ENCODE measurements at places on chromosomes 13 and 19.
A peak's percentile ranks its signal among the peaks of the same experiment; 100 is the strongest.

DNA sequence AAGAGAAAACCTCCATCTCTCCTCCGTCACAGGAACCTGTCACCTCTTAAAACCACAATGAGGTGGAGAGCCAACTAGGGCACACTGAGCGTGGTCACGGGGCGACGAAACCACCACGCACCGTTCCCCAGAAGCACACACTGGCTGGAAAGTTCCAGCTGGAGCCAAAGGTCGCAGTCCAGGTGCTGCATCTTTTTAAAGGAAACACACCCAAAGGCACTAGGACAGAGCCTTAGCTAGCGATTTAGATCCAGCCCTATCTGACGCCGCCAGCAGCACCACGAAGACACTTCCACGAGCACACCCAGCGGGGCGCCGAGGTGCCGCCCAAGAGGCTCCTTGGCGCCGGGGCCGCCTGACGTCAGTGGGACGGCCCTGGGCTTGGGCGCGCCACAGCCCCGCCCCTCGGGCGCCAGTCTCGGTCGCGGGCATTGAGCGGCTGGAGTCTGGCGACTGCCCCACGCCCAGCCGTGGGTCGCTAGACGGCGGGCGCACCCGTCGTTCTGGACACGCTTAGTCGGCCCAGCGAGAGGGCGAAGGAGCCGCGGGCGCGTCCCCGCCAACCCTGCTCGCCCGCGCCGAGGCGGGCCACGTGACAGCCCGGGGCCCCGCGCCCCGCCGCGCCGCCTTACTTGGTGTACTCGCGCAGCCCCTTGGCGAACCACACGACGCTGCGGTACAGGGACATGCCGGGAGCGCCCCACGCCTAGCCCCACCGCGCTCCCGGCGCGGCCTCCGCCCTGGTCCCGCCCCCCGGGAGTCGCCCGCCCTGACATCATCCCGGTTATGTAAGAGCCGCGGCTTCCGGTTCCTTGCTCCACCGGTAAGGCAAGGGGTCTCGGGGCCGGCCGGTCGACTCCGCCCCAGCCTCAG lies at the start of gene DHRS12:
Gene DHRS12 (minus strand): TSS at position 742 of the 873 bp plus-strand sequence. CDS start 4,504 bp downstream, outside the sequence.
- DNase-seq = peak; percentile 93

- DNase-seq = no peak
These were observed 34.4 kb downstream of the STARD13 start for GRCh38 chr13:33251131-33251661.

- no peak for DNase-seq
These were observed 49.6 kb upstream of the ARGLU1 start for GRCh38 chr13:106617561-106617960.

GRCh38 chr13:44249431-44249836 lies 124.2 kb upstream of the SERP2 start:
- no peak for DNase-seq

GRCh38 chr19:18093439-18094161 lies 4.0 kb upstream of the MAST3 start:
- DNase-seq = no peak

DNA sequence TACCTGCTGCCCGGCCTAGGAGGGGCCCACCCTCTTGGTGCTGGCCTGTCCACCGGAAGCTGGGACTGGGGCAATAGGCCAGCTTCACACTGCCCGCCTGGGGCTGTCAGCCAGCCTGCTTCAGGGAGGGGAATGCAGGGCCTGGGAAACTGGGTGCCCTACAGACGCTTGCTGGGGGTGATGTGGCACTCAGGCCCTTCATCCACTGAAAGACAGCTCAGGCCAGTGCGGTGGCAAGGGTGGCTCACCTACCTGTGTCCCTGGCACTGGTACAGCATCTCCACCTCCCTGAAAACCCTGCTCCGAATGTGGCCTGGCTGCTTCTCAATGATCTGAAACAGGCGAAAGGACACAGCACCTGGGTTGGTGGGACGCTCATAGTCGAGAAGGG lies 7.8 kb downstream of the MKNK2 start:
- no peak for DNase-seq

- DNase-seq = no peak
These were observed 76.1 kb downstream of the SIPA1L3 start for GRCh38 chr19:37983153-37983552.

DNA sequence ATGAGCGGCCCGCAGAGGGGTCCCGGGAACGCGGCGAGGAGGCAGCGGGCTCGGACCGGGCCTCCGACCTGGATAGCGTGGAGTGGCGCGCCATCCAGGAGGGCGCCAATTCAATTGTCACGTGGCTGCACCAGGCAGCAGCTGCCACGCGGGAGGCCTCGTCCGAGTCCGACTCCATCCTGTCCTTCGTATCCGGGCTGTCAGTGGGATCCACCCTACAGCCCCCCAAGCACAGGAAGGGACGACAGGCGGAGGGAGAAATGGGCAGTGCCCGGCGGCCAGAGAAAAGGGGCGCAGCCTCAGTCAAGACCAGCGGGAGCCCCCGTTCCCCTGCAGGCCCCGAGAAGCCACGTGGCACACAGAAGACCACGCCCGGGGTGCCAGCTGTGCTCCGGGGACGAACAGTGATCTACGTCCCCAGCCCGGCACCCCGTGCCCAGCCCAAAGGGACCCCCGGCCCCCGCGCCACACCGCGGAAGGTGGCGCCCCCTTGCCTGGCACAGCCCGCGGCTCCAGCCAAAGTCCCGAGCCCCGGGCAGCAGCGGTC lies 10.7 kb downstream of the C19orf25 start:
- no peak for DNase-seq

- DNase-seq = no peak
These were observed 21.6 kb downstream of the LGALS13 start for GRCh38 chr19:39623946-39624345.

DNA sequence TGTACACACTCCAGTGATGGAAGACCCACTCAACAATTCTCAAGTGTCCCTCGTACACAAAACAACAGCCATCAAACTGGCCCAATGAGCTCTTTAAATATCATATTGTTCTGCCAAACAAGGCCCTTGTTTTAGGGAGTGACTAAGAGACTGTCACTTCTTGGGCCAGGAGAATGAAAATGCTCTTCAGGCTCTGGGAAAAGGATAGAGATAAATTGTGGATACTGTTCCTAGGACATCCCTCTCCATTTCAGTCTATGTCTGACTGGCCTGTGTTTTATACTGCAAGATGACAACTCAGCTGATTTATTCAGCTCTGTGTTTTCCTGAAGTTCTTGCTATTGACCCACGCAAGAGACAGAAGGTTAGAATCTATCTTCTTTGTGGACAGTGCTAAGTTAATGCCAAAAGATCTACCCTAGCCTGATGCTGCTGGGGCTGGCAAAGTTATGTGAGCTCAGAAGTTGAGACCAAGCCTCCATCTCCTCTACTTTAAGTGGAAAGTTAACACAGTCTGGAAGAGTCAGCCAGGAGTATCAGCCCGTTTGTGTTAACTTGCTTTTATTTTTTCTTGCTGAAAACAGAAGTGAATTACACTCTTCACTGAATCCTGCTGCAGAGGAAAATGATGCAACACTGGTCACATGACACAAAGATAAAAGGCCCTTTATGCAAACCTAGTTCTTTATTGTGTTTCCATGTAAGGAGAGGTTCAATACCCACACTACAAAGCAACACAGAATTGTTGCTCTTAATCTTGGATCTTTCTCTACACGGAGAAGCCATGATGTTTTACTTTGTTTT lies 14.6 kb downstream of the FRY start:
- peak; percentile 52 for DNase-seq

- no peak for DNase-seq
These were observed 416.4 kb downstream of the ITGBL1 start for GRCh38 chr13:101868585-101869469.

DNA sequence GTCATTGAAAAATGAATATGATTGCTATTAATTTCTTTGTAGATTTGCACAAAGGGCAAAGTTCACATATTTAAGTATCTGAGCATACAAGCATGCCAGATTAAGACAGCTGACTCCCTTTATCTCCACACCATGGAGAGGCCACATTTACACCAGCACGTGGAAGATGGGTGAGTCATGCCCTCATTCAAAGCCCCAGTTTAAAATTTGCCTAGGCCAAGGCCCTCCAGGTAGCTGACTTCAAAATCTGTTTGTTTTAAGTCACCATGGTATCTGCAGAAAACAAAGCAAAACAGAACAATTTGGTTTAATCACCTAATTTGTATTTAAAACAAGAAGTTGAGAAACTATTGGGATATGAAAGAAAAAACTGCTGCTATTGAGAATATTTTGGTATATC lies 109.2 kb downstream of the ESD start:
- no peak for DNase-seq

- DNase-seq = no peak
These were observed 1.1 kb downstream of the CACNG7 start for GRCh38 chr19:53910170-53910518.

DNA sequence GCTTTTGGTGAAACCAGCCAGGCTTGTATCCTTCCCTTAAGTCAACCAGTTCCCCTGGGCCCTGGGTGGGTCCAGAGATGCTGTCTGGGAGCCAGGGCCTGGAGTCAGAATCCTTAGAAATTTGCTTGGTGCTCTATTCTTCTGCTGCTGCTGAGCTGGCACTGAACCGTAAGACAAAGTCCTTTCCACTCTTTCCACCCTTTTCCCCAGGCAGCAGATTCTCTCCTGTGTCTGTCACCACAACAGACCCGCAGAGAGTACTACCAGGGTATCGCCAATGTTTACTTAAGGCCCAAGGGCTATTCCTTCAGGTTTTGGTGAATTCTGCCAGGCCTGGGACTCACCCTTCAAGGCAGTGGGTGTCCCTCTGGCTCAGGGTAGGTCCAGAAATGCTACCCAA lies 12.2 kb downstream of the IFT88 start:
- no peak for DNase-seq

- no peak for DNase-seq
These were observed 348.8 kb downstream of the GPC5 start for GRCh38 chr13:91747186-91747585.

DNA sequence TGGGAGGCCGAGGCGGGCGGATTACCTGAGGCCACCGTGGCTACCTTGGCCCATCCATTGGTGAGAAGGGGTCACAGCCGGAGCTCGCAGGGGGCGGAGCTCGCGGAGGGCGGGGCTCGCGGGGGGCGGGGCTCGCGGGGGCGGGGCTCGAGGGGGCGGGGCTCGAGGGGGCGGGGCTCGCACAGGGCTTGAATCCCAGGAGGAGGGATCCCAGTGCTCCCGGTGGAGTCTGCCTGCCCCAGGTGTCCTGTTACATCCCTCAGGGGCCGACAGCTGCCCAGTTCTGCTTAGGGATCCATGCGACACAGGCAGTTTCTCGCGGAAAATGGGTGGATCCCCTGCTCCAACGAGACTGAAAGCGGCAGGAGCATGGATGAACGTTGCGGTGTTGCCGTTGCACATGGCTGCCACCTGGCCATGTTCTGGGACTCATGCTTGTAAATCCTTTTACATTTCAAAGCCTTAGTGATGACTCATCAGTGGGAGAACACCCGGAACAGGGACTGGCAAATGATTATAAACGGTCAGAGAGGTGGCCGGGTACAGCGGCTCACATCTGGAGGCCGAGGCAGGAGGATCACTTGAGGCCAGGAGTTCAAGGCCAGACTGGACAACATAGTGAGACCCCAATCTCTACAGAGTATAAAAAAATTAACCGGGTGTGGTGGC lies 25.1 kb downstream of the TMPRSS9 start:
- DNase-seq = no peak

DNA sequence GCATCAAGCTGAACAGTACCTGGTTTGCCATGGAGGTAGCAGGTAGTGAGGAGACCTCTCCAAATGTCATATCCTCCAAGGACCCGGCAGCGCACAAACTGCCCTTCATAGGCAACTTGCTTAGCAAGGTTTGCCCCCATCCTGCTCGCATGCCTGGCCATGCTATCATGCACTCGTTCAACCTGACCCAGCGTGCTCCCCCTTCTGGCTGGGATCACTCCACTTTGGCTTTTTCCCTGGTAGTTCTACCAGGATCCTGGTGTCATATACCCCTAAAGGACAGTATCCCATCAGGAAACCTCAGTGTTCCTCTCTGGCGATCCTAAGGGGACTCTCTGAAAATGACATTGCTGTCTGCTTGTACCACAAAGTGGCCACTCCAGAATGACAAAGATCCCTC lies 38.6 kb upstream of the ZNF30 start:
- DNase-seq = no peak

DNA sequence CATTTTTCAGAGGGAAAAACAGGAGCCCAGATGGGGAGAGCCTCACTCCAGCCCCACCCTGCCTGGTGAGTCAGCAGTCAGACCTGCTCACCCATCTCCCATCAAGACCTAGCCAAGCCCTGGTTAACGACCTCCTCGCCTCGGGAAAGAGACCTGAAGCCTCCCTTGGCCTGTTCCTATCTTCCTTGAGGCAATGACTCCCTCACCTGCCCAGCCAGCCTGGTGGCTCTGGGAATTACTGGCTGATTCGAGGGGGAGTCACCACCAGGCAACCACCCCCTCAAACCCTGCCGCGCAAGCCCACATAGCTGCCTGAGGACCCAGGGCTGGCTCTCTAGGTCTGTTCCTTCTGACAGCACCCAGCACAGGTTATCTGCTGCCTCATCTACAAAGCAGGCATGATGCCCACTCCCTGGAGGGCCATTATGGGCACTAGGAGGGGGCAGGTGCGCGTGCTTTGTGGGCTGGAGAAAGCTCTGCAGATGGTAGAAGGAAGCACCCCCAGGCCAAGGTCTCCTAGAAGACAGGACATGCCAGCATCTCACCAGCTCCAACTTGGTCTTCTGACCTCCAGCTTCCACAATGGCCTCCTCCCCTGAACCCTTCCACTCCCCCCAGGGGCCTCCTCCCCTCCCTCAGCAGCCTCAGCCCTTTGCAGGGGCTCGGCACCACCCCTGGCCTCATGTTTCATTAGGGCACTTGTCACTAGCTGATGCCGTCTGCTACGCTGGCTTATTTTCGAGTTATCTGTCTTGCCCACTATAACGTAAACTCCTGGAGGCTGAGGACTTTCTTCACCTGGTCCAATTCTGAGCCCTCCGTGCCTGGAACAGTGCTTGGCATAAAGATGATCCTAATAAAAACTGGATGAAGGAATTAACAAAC lies 10.4 kb downstream of the DEDD2 start:
- DNase-seq = no peak

DNA sequence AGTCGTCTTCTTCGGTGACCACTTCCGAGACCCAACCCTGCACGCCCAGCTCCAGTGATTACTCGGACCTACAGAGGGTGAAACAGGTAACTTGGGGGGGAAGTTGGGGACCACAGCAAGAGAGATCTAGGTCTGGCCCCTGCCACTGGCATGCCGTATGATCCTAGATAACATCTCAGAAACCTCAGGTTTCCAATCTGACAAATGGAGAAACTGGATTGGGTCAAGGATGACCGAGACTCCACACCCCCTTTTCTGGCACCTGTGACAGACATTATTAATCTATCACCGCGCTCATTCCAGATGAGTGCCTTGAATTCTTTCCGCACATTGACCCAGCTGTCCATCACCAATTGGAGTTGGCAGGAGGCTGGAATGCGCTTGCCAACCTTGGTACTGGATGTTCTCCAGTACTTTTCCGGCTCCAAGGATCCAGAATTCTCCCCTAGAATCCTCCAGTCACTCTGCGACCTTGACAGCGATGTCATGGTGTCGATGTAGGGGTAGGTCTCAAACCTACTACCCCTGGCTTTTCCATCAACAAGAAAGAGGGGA lies 17.4 kb downstream of the VASP start:
- DNase-seq = no peak

GRCh38 chr19:31254611-31255010 lies 94.6 kb downstream of the TSHZ3 start:
- DNase-seq = no peak

GRCh38 chr13:73865027-73865426 lies 269.2 kb downstream of the KLF12 start:
- DNase-seq = no peak

All from naive thymus-derived CD4-positive, alpha-beta T cell (primary cell).